ENCODE measurements at places on chromosomes 16 and 17.

GRCh38 chr16:64846966-64847365 is 274.9 kb downstream of the CDH11 start:
- no peak for DNase-seq

- DNase-seq, result no peak
Observed at GRCh38 chr16:78976212-78976611, 624.3 kb downstream of the MAF start.

- no peak for DNase-seq
Observed at GRCh38 chr16:67036323-67036741, 7.4 kb downstream of the CBFB start.

DNA sequence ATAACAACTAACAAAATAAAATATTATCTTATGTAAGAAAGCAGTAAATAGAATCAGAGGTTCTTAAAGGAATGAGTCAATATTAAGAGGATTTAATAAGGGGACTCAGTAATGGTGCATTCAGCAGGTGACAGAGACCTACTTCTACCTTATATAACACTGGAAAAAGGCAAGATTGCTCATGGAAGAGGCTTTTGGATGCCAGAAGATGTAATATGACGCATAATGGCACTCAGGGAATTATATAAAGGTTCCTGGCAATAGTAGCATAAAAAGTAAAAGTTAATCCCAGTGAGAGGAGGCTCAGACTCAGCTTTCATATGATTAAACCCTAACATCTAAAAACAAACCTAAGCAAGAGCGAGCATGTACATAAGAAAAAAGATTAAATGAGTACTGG is 136.0 kb upstream of the NACA2 start:
- no peak for DNase-seq

- no peak for DNase-seq
Observed at GRCh38 chr16:64217789-64218535, 903.9 kb downstream of the CDH11 start.

GRCh38 chr16:3027983-3028715 is 4.3 kb downstream of the THOC6 start:
- no peak for DNase-seq

DNA sequence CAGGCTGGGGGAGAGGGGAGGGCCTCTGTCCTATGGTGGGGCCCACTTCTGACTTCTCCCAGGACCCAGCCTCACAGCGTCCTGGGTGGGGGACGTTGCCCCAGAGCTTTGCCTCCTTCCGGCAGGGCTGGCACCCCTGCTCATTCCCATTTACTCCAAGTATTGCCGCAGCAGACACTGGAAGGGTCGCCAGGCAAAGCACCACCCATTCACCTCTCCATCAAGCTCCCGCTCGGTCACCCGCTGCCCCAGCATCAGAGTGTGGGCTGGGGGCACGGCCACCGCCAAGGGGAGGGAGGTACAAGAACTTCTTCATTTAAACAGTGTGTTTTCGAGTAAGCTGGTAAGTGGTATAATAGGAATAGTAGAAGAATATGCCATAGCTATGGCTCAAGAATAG is 52.8 kb upstream of the GNG13 start:
- no peak for DNase-seq

GRCh38 chr17:63601439-63602371 is 1.0 kb downstream of the TACO1 start:
- no peak for DNase-seq

GRCh38 chr17:49369760-49370159 is 7.7 kb upstream of the ZNF652 start:
- no peak for DNase-seq

DNA sequence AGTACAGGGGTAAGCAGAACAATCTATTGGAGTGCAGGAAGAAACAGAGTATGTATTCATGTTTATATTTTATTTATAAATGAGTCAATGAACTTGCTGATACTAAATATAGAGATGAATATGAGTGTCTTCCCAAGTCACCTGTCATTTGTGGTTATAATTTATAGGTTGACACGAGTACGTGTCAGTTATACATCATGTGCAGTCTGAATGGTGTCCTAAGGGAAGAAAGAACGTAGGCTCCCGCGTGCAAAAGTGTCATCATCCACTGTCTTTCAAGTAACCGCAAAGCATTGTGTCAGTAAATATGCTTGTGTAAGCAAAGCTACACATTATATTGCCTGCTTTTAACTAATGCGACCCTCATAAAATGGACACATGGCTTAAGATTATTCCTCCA is 786.1 kb downstream of the KCNJ2 start:
- DNase-seq, result no peak

GRCh38 chr16:4879049-4879448 is 31.8 kb downstream of the UBN1 start:
- no peak for DNase-seq

GRCh38 chr17:8162233-8162996 is at the start of gene VAMP2:
VAMP2 (minus strand) TSS chr17:8162948; CDS start chr17:8162879, 69 bp downstream.
- DNase-seq, result no peak

DNA sequence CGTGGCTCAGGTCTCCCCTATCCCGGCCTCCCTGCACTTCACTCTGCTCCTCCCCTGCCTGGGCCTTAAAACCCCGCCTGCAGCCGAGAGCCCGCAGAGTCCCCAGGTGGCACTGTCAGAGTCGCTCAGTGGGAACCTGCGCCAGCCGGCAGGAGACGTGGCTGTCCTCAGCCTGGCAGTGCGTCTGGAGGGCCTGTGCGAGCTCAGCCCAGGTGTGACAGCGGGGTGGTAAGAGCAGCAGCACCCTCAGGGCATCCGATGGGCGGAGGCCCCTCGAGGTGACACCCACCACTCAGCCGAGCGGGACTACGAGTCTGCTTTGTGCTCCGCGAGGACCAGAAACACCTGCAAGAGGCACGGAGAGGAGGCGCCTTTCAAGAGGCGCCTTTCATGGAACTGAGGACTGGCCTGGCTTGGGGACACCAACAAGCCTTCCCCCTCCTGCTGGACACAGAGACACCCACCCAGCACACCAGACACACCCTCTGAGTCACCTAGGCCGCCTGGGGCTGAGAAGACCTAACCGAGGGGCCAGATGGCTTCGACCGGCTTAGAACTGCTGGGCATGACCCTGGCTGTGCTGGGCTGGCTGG is at the start of gene CLDN9:
CLDN9 (plus strand) TSS at position 96 of the 593 bp plus-strand sequence; CDS start at position 536, 440 bp downstream.
- no peak for DNase-seq

DNA sequence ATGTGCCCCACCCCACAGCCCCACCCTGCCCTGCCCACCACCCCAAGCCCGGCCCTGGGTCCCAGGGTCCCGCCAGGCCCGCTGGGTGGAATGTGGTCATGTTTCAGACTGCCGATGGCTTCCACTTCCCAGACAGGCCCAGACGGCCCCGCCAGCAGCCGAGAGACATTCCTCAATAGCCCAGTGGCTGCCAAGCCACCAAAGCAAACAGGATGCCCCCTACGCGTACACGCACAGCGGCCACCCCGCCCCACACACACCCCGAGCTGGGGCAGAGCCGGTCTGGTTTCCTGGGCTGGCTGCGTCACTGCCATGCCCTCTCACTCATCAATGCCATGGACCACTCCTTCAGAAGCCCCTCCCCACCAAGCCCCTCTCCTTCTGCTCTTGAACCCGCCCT is 1.2 kb upstream of the KRT17 start:
- DNase-seq, result no peak

GRCh38 chr17:41284043-41284442 is 8.5 kb downstream of the KRTAP9-7 start:
- no peak for DNase-seq

GRCh38 chr17:21373696-21374440 is 2.3 kb upstream of the KCNJ12 start:
- DNase-seq, result no peak

GRCh38 chr17:29059281-29059680 is 16.3 kb downstream of the PIPOX start:
- no peak for DNase-seq

GRCh38 chr17:9854255-9854654 is 28.5 kb downstream of the GLP2R start:
- no peak for DNase-seq

GRCh38 chr17:4986951-4987766 is at the start of gene CAMTA2:
CAMTA2 (minus strand) TSS chr17:4987675; CDS start chr17:4986222, 1,453 bp downstream.
- no peak for DNase-seq

- no peak for DNase-seq
Observed at GRCh38 chr17:46777943-46778915, 40.3 kb downstream of the WNT3 start.

DNA sequence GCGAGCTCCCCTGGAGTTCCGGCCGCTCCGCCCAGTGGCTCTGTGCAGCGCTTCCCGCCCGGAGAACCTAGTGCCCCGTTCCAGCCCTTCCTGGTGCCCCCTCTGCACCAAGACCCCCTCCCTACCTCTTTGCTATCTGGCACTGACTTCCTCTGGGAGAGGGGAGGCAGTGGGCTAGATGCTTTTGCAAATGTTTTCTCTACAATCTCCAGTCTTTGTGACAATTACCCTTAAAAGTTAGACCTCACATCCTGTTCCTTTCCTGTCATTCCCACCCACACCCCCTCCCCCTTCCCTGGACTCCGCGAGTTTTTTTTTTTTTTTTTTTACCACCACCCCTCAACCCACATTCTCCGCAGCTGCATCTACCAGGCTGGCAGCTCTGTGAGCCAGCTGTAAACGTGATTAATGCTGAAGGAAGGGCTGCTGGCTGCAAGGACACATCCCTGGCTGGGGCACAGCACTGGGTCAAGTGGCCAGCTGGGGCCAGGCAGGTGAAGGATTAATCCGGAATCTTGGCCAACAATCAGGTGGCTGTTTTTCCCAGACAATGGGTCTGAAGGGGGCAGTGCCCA is 101.5 kb downstream of the MGAT5B start:
- DNase-seq, result no peak

DNA sequence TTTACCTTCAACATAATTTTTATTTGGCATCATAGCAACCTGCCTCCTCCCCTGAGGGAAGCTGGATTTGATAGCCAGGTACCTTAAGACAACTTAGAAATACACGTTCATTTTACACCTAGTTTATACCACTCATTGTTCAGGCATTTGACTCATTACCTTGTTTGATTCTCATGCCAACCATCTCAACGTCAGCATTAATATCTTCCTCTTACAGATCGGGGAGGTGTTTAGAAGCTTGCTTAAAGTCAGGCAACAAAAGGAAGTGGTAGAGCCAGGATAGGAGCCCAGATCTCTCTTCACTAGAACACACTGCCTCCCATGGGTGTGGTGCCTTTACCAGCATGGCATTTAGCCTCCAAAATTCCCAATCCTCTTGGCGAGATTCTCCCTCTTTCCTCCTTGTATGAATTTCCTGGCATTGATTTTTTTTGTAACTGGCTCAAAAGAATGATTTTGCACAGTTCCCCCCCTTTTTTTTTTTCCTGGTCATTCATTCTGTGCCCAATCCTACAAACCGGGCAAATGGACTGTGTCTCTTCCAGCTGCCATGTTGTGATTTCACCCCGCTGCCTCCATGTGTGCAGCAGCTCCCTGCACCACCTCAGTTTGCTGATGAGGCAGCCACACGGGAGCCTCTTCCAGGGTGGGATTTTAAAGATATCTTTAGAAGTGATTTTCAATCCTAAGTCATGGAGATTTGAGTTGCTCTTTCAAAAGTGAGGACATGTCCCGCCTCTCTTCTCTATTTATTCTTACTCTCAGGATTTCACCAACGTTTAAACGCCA is 383.6 kb downstream of the UTP18 start:
- no peak for DNase-seq

DNA sequence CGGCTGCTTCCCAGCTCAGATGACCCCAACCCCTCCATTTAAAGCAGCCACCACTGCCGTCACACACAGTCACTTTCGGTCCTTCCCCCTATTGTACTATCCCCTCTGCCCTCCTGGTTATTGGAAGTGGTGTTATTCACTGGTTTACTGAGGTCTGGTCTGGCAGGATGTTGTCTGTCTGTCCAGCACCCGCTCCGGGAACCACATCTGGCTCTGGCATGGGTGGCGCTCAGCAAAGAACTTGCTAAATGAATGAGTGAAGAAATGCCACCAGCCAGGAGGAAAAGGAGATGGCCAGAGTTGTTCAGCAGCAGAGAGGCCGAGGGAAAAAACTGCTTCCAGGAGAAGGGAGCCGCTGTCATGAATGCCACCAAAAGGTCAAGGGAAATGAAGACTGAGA is 161.6 kb downstream of the GSG1L start:
- no peak for DNase-seq

- DNase-seq, result no peak
Observed at GRCh38 chr16:30368122-30368791, 2.0 kb downstream of the TBC1D10B start.

GRCh38 chr17:12180644-12181261 is 160.1 kb downstream of the MAP2K4 start:
- no peak for DNase-seq

DNA sequence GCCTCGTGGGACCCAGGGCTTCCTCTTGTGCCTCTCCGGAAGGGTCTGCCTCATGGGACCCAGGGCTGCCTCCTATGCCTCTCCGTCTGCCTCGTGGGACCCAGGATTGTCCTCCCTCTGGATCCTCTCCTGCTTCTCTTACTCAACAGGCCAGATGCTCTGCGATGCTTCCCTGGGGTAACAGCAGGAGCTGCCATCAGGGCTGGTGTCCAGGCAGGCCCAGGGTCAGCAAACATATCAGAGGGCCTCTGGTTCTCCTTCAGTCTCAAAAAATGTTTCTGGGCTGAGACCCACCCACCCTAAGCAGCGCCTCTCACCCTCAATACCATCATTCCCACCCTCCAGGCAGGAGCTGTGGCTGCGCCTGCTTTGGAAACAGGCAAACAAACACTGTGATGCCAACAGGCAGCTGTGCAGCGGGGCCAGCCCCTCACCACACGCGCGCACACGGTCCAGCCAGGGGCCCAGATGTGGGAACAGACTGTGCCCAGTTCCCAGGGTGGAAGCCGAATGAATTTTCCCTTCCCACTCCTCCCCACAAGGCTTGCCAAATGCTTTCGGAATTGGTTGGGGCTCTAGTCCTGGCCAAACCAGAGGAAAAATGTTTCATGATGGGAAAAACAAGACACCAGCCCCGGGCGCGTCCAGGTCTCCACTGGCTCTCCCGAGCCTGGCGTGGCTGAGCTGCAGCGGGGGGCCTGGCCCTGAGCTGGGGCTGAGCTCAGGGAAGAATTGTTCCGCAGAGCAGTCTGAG is 11.3 kb downstream of the TIMM22 start:
- DNase-seq, result no peak

DNA sequence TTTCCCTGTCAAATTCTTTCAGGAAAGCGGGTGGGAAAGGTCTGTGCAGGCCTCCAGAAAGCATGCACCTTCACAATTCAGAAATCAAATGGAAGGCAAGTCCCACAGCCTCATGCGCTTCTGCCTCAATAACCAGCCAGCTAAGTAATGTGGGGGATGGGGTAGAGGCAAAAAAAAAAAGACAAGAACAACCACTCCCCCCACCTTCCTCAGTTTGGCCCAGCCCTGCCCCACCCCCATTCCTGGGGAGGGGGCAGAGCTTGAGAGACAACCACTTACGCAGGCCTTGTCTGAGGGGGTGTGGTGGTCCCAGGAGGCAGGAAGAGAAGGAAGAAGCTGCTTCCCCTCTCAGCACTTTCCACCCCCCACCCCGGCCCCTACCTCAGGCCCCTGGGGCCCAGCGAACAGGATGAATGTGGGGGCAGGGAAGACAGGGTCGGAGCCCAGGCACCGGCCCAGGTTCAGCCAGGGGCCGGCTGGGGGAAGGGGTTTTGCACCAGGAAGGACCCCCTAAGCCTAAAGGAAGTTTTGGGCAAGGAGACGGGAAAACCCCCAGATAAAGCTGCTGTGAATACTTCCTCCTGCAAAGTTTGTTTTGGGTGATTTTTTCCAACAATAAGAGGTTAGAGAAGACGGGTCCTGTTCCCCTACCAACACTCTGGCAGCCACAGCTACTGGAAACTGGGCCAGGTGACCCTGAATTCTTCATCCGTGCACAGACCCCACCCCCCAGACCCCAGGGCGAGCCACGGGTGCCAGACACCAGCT is 1.2 kb downstream of the JUP start:
- DNase-seq, result peak; percentile 94

- no peak for DNase-seq
Observed at GRCh38 chr16:75112734-75113491, 3.7 kb downstream of the LDHD start.
